Stimulated activated CD4-positive, alpha-beta T cell treated with anti-CD3 and anti-CD28 coated beads, Interleukin-4, amount 100 ng/mL, for 24 hours (primary cell): ENCODE measurements at places on chromosomes 1 and 21.

DNA sequence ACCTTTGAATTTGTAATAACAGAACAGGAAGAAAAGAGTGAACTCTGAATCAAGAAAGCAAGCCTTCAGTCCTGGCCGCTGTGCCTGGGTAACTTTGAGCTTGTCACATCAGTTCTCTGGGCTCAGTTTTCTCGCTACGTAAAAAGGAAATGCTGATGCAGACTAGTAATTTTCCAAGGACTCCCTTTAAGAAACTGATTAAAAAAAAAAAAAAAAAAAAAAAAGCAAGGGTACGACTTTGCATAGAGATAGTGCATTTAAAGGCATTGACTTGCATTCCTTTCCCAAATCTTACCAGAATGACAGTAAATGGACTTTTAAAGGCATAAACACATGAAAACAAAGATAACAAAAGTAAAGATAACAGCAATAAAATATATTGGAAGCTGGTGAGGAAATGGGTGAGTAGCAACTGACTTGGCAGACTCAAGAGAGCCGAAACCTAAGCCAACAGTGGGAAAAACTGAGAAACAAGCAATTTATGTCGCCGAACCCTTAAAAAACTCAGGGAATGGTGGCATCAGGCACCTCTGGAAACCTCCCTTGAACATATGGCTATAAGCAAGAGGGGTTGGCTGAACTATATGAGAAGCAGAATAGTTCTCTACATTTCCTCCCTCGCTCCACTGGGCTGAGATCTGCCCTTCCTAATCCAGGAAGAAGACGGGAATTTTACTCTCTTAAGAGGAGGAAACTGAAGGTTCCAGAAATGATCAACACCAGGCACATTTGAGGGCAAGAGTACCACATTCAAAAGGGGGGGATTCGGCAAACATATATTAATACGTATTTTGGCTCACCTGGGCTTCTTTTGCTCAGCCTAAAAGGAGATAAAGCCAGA, 189.2 kb downstream of the CDC7 start:
- DNase-seq: no peak

DNA sequence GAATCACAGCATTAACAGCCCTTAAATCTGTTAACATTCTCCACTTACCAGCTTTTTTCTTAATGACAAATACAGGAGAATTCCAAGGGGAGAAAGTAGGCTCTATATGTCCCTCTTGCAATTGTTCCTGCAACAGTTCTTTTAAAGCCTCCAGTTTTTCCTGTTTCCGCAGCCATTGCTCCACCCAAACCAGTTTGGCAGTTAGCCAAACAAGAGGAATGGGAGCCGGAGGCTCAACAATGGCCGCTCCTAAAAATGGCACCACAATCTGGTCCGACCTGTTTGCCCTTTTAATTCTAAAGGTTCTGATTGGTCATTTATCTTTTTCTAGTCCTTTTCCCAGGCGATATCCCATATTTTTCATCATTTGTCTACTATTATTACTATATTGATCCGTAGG, 14.0 kb upstream of the L1TD1 start:
- no peak for DNase-seq

DNA sequence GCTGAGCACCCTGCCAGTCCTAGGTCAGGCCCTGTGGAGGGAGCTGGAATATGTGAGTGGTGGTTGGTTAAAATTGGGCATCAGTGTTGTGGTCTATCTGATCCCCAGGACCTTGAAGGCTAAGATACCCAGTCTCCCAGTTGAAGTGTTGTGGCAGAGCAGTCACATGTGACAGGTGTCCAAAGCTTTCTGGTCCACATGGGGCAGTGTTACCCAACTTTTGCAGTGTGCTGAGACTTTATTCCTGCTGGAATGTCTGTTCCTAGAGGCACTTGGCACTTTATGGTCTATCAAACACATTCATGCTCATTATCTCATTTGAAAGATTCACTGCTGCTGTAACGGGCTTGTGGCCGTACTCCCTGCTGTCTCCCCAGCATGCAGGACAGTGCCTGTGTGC, 21.0 kb upstream of the LORICRIN start:
- DNase-seq: no peak

GRCh38 chr1:30645807-30646206, 77.6 kb downstream of the MATN1 start:
- no peak for DNase-seq

- no peak for DNase-seq
Measured at GRCh38 chr21:31618696-31619430, 40.6 kb upstream of the SOD1 start.

DNA sequence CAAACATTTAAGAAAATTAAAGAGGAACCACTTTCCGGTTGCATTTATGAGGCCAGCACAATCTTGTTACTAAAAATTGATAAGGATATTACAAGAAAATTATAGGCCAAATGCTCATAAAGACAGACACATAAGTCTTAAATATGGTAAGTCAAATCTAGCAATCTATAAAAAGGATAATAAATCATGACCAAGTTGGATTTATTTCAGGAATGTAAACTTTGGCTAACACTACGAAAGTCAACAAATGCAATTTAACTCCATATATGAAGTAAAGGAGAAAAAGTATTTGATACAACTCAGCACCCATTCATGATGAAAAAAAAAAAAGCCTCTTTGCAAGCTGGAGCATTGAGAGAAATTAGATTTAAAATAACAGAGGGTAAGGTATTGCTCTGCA, 6.3 kb downstream of the HHAT start:
- DNase-seq: no peak

GRCh38 chr21:28237661-28238060, 755.0 kb downstream of the LTN1 start:
- no peak for DNase-seq
